Stimulated activated CD4-positive, alpha-beta T cell treated with anti-CD3 and anti-CD28 coated beads, TNF-alpha, amount 100 ng/mL, for 1 hour (primary cell): ENCODE measurements at places on chromosomes 12 and 14.

DNA sequence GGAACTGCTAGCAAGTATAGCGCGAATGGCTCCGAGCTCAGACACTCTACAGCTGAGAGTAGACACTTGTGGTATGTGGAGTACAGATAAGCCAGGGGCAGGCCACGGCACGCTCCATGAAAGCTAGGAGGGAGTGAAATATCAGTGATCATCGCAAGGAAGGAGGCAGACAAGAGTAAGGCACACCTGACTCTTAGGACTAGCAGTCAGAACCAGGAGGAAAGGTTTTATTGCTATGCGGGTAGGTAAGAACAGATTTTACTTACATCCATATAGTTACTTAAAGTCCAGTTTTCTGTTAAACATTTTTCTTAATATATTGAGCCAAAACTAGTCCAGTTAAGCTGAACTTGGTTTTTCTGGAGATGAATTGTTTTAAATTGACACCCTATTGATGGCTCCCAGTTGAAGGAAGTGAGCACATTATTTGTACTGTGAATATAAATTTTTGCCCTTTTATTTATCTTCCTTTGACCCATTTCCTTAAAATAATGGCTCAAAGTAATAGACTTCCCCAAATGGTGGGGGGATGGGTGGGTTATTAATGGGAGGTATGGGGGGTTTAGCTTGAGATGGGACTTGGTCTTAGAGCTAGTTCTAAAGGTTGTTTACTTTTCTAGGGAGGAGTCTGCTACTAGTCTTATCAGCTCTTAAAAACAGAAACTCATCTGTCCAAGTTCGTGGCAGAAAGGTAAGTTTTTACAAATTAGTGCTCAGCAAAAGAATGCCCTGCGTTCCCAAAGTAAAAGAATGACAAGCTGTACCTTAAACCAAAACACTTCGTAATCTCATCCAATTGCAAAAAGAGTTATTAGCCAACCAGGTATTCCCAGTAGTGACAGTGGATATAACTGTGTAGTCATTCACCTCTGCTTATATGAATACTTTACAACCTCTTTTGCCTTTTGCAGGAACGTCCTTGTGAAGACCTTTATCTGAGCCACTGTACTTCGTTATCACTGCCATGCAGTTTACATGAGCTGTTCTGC lies 5.8 kb downstream of the HNRNPA1 start:
- DNase-seq, result no peak

- DNase-seq, result no peak
Measured at GRCh38 chr14:94673781-94674231, 61.6 kb downstream of the SERPINA3 start.

GRCh38 chr12:19792028-19792427 lies 352.7 kb downstream of the AEBP2 start:
- no peak for DNase-seq

- DNase-seq, result no peak
Measured at GRCh38 chr12:16962889-16963288, 356.9 kb upstream of the LMO3 start.

- no peak for DNase-seq
Measured at GRCh38 chr14:73468828-73469375, 10.6 kb upstream of the NUMB start.

GRCh38 chr14:77390188-77390587 lies 13.0 kb downstream of the SAMD15 start:
- DNase-seq, result no peak

DNA sequence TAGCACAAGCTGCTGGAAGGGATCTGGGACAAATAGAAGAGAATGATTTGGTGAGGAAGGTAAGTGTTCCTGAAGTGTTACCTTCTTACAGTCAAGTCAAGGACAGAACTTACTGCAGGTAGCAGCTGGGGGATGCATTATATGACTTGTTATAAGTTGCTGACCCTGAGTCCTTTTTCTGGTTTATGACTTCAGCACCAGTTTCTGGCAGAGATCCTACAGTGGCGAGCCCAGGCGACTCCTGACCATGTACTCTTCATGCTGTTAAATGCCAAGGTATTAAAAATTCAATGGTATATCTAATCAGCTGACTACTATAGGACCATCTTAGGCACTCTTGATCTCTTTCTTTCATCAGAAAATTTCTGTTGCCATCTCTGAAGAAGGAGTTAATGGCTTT lies 45.1 kb upstream of the ATF1 start:
- no peak for DNase-seq

DNA sequence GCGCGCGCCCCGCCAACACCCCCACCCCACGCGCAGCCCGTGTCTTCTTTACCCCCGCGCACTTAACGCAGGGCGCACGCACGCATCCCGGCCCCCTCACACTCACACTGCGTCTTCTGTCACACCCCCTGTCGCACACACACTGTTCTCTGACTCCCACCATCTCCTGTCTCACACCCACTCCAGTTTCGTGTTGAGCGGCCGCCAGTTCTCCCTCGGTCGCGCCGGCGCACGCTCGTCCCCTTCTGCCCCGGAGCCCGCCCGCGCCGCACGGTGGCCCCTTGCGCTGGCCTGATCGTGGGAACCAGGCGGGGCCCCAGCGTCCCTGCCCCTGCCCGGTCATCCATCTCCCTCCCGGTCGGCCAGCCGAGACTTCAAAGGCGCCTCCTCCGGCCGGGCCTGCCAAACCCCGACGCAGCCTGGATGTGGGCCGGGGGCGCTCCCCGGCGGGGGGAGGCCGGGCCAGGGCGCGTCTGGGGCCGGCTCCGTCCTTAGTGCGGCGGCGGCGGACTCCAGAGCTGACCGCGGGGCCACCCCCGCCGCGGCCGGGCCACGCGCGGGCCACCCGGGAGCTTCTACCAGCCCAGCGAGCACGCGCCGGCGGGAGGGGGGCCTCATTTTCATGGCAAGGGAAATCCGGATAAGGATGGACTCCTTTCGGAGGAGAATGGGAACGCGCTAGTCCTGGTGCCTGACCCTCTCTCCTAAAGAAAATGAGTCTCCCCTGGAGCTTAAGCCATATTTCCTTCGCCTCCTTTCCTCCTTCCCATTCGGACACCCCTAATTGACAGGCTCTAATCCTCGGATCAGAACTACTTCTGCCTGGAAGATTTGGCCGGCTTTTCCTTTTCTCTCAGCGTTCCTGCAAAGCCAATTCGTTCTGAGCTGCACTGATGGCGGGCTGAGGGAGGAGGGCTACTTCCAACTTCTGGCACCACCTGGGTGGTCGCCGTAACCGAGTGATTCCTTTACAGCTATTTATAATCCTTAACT lies 82.0 kb upstream of the HMGA2 start:
- no peak for DNase-seq

DNA sequence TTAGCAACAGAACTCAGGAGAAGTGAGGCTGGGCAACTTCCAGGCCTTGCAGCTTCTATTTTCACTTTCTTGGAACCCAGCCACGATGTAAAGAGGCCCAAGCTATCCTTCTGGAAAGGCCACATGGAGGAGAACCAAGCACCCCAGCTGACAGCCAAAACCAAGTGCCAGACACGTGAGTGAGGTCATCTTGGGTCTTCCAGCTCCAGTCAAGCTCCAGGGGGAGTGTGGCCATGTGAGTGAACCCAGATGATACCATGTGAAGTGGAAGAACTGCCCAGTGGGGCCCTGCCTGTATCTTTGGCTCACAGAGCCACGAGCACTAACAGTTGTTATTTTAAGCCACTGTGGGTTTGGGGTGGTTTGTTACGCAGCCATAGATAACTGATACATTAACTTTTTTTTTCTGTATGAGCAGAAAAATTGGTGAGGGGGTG lies 126.8 kb upstream of the MAP1LC3B2 start:
- no peak for DNase-seq

DNA sequence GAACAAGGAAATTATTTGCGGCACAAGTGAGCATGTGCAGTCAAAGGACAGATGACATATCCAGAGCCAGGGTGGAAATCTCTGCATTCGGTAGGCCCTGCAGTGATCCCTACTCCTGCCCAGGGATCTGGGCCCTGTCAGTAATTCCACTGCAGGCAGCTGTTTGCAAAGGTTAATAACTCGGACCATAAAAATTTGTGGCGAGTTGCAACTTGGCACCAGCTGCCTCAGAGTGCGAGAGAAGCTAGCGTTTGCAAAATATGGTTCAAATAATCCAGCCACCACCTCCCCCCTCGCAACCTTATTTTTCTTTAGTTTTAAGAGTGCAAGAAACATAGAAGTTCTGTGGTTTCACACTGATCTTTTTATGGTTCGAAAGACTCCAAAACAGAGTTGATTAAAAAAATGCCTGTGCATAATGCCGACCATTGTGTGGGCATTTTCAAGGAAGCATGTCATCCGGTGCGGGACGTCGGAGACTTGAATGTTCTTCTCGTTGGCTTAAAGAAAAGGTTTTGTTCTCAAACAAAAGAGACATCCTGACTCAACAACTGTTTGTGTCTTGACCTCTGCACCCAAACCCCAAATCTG lies 224.5 kb downstream of the BCL11B start:
- no peak for DNase-seq

DNA sequence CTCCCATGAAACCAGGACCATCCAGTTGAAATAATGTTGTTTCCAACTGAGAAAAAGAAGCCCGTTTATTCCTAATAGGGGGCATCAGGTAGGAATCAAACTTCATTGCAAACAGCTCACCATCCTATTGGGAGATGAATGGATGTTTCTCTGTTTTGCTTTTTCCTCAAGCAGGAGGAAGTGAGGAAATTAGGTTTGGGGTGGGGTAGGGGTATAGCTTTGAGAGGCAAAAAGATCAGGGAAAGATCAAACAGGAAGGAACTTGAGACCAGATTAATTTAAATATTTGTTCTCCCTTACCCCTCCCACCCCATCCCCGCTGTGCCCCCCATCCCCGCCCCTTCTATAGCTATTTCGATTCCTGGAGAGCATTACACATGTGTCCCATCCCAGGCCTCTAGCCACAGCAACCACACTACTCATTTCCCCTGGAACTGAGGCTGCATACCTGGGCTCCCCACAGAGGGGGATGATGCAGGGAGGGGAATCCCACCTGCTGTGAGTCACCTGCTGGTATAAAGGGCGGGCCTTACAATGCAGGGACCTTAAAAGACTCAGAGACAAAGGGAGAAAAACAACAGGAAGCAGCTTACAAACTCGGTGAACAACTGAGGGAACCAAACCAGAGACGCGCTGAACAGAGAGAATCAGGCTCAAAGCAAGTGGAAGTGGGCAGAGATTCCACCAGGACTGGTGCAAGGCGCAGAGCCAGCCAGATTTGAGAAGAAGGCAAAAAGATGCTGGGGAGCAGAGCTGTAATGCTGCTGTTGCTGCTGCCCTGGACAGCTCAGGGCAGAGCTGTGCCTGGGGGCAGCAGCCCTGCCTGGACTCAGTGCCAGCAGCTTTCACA lies at the start of gene IL23A:
Gene IL23A, plus strand, starts transcription at position 577 of the 850 bp plus-strand sequence. Its CDS starts 161 bp downstream, at position 738.
- DNase-seq, result peak; percentile 72

- DNase-seq, result no peak
Measured at GRCh38 chr12:109630815-109631214, 57.2 kb downstream of the MVK start.

DNA sequence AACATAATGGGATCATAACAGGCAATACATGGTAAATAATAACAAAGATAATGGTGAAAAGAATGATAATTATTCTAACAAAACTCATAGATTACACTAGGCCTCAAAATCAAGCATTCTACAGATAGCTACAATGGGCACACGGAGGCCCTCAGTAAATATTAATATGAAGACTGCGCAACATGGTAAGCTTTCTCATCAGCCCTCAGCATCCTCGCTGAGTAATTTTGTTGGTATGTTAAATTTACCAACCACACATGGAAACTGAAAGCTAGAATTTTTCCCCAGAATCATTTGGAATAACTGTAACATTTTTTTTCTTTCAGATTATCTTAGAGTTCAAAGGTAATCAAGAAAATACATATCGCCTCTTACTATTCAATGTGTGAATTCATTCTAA lies 74.2 kb upstream of the PYGL start:
- DNase-seq, result no peak
